ENCODE measurements at places on chromosomes 7 and 10.

GRCh38 chr7:90856351-90857070, 260.4 kb downstream of the CDK14 start:
- no peak for DNase-seq

GRCh38 chr7:121322460-121322859, 6.3 kb upstream of the WNT16 start:
- DNase-seq = no peak

GRCh38 chr7:71313553-71313952, 181.6 kb downstream of the GALNT17 start:
- no peak for DNase-seq

DNA sequence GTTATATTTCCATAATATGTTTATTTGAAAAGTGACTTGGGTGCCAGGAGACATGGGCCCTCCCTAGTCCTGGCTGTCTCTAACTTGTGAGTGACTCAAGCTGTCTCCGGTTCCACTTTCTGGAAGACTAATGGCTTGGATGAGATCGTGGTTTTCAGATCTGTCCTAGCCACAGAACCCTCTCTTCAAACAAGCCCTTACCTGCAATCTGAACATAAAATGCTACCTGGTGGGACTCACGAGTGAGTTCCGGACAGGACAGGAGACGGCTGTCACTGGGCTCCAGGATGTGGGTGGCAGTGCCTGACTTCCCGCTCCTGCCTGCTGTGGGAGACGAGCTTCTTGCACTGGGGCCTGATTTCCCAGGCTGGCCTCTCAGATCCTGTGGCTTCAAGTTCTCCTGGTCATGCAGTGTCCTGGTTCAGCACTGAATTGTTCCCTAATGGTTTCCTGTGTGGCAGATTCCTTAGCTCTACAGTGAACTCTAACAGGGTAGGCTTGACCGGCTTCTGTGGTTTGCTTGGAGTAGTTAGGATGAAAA, 26.0 kb upstream of the PFKFB3 start:
- no peak for DNase-seq

- DNase-seq = no peak
Observed at GRCh38 chr10:103458720-103459119, at the start of gene CALHM1. TSS of gene CALHM1 (minus strand) at chr10:103458900. CDS start at chr10:103458751, 149 bp downstream.

- DNase-seq = no peak
Observed at GRCh38 chr10:11387551-11388222, 223.8 kb downstream of the USP6NL start.

Data from stimulated activated CD4-positive, alpha-beta T cell treated with anti-CD3 and anti-CD28 coated beads, Interleukin-4, amount 100 ng/mL, for 1 hour (primary cell).